ENCODE measurements at places on chromosomes 7 and 10.

DNA sequence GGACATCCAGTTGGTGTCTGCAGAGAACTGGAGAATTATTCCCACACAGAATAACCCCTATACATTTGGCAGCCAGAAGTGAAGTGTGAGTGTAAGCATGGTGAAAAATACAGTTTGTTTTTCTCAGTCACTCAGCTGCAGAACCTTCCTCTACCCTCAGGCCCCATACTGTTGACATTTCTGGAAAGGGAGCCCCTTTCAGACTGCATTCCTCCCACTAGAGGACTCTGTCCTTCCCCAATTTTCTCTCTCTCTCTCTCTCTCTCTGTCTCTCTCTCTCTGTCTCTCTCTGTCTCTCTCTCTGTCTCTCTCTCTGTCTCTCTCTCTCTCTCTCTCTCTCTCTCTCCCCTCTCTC is 86.8 kb upstream of the STEAP1B start:
- H3K27ac ChIP-seq: no peak overlapping the region
- H3K4me3 ChIP-seq: no peak overlapping the region
- no peaks in the 10 kb centered on the region for H3K36me3 ChIP-seq
- no peaks in the 10 kb centered on the region for H3K4me1 ChIP-seq

DNA sequence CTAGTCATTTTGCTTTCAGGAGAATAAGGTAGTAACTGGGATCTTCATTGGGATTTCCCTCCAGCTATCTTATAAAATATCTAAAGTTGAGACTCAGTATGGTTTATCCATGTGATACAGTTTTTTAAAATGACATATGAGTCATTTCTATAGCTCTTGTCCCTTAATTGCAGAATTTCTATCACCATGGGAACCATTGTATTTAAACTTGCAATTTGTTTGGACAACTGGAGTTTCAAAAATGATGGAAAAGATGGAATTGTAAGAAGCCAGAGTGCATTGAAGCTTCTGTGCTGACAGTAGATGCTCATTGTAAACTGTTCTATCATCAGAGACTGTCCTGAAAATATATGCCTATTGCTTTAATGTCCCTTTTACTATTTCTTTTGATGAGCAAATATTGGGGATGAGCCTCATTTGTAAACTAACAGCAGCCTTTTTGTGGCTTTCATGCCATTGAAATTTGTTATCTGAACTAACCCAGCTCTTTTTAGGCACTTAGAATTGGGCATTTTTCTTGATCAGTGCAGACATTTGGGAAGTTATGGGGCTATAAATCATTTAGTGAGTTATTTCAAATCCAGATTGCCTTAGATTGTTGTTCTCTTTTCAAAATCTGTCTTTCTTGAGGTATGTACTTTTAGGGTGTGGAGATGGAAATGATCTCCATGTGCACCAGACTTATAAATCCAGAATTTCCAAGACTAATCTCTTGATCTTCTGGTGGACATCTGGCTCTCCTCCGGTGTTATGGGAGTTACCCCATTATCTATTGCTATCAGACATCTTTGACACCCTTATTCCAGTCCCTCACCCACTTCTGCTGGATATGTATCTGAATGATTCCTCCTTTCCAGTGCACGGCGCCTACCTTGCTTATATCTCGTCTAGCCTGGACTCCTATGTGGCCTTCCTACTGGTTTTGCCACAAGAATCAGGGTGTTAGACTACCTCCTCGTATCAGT is 159.0 kb downstream of the SND1 start:
- H3K4me1 ChIP-seq: no peaks in the 10 kb centered on the region
- no peak overlapping the region for H3K27ac ChIP-seq
- no peaks in the 10 kb centered on the region for H3K27me3 ChIP-seq
- H3K4me3 ChIP-seq: no peak overlapping the region

DNA sequence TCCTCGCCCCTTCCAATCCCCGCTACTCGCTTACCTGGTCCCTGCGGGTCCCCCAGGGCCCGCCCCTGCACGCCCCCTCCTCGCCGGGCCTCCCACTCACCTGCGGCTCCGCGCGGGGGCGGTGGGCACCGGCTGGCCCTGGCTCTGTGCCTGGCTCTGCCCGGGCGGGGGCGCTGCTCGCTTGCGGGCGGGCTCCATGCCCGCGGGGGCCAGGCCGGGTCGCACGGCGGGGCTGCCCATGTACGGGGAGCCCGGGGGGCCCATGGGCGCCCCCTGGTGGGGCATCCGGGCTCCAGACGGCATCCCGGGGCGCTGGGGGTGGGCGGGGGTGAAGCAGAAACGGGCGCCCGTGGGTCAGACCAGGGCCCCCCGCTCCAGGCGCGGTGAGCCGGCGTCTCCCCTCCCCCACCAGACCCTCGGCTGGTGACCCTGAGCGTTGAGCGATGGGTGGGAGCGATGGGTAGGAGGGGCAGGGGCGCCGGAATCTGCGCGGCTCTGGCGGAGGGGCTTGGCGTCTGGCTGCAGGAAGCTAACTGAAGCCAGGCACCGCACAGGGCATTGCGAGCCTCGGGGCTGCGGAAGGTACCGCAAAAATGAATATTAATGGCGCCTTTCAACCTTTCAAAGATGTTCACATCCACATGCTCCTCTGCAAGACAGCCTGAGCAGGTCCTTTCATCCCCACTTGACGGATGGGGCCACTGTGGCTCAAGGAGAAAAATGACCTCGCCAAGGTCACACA is 3.0 kb downstream of the SMARCD3 start:
- no peaks in the 10 kb centered on the region for H3K36me3 ChIP-seq
- H3K27ac ChIP-seq: no peak overlapping the region
- peaks cover 6% of the 10 kb centered on the region for H3K27me3 ChIP-seq
- peak; percentile 64 for DNase-seq

DNA sequence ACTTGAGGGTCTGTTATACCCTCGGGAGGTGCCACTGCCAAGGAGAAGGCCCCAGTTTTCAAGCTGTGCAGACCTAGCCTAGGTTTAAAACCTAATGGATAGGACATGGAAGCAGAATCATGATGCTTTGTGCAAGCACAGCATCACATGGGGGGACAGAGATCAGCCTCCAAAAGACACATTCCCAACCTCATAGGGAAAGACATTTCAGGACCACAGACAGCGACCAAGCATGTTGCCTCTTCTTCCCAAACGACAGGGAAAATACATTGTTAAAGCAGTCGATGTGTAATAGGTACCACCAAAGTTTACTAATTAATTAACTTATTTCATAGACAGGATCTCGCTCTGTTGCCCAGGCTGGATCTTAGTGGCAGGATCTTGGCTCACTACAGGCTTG is 573.9 kb downstream of the TCERG1L start:
- H3K27me3 ChIP-seq: no peaks in the 10 kb centered on the region
- no peak for DNase-seq
- H3K4me1 ChIP-seq: no peaks in the 10 kb centered on the region
- no peaks in the 10 kb centered on the region for H3K36me3 ChIP-seq
- H3K4me3 ChIP-seq: no peak overlapping the region

DNA sequence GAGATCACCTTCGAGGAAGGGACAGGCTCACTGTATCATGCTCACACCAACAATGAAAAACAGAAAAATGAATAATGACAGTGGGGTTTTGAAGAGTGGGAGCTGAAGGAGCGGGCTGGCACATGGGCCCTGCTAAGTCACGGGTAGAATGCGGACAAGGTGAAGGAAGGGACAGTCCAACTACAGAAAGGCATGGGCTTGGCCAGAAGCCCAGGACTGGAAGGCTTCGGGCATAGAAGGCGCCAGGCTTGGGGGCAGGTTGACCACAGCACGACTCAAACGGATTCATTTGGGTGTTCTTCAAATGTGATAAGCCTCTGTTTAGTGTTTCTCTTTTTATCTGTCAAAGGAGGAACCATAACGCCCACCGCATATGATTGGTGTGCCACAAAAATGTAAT is 509.5 kb downstream of the CCSER2 start:
- no peak overlapping the region for H3K4me3 ChIP-seq
- H3K4me1 ChIP-seq: no peaks in the 10 kb centered on the region
- H3K36me3 ChIP-seq: no peaks in the 10 kb centered on the region
- DNase-seq: no peak
- H3K27ac ChIP-seq: no peak overlapping the region

GRCh38 chr10:70074971-70075370 is 22.3 kb downstream of the MACROH2A2 start:
- no peaks in the 10 kb centered on the region for H3K36me3 ChIP-seq
- H3K4me3 ChIP-seq: no peak overlapping the region
- DNase-seq: no peak

DNA sequence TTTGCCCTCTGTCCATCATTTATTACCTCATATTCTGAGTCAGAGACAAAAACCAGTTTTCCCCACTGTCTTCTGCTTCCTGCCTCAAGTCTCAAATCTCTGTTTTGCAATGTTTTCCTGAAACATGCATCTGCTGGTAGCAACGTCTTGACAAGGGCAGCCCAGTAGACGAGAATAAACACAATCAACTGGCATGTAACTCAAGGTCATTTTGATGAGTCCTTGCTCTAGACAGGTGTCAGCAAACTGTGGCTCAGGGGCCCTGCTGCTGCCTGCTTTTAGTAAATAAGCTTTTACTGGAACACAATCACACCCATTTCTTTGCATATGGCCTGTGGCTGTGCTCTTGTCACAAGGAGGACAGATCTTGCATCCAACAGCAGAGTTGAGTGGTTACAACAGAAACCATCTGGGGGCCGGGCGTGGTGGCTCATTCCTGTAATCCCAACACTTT is 59.8 kb downstream of the ITIH5 start:
- H3K4me1 ChIP-seq: no peaks in the 10 kb centered on the region
- no peaks in the 10 kb centered on the region for H3K36me3 ChIP-seq
- DNase-seq: no peak
- no peaks in the 10 kb centered on the region for H3K27me3 ChIP-seq
- no peak overlapping the region for H3K4me3 ChIP-seq

Data from naive thymus-derived CD4-positive, alpha-beta T cell (primary cell).